Kidney glomerular epithelial cell (primary cell): ENCODE measurements at places on chromosomes 11 and 22.
A peak's percentile ranks its signal among the peaks of the same experiment; 100 is the strongest.

- DNase-seq = no peak
Observed at GRCh38 chr11:74024261-74025029, 15.6 kb upstream of the UCP3 start.

GRCh38 chr11:34758262-34758661 lies 137.4 kb downstream of the EHF start:
- no peak for DNase-seq

GRCh38 chr11:130480186-130480585 lies 31.7 kb downstream of the ADAMTS15 start:
- DNase-seq = no peak

- DNase-seq = no peak
Observed at GRCh38 chr11:129352676-129353075, 23.0 kb upstream of the BARX2 start.

GRCh38 chr11:121892863-121893262 lies 223.2 kb downstream of the BLID start:
- DNase-seq = no peak

DNA sequence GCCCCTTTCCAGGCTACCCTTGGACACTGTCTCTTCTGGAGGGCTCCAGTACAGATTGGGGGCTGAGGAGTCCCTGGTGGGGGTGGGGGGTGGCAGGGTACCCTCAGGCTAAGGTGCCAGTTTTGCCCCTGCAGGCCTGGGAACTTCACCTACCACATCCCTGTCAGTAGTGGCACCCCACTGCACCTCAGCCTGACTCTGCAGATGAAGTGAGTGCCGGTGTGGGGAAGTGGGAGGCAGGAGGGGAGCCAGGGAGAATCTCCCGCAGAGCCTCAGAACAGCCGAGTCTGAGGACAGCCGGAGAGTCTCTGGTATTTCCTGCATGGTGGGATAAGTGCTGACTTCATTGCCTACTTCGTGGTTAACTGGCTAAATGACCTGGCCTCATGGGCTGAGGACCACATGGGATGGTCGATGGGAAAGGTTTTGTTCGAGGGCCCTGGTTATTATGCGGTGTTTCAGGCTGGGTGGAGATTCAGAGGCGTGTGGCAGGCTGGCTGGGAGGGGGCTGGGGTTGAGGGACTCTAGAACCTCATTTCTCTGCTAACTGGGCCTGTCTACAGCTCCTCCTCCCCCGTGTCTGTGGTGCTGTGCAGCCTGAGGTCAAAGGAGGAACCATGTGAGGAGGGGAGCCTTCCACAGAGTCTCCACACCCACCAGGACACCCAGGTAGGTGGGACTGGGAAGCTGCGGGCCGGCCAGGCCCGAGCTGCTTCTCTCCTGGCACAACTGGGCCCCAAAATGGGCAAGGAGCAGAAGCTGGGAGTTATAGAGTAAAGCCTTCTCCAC lies 8.5 kb downstream of the TMEM258 start:
- peak; percentile 26 for DNase-seq

- DNase-seq = no peak
Observed at GRCh38 chr11:76653674-76654284, 16.8 kb downstream of the LRRC32 start.

DNA sequence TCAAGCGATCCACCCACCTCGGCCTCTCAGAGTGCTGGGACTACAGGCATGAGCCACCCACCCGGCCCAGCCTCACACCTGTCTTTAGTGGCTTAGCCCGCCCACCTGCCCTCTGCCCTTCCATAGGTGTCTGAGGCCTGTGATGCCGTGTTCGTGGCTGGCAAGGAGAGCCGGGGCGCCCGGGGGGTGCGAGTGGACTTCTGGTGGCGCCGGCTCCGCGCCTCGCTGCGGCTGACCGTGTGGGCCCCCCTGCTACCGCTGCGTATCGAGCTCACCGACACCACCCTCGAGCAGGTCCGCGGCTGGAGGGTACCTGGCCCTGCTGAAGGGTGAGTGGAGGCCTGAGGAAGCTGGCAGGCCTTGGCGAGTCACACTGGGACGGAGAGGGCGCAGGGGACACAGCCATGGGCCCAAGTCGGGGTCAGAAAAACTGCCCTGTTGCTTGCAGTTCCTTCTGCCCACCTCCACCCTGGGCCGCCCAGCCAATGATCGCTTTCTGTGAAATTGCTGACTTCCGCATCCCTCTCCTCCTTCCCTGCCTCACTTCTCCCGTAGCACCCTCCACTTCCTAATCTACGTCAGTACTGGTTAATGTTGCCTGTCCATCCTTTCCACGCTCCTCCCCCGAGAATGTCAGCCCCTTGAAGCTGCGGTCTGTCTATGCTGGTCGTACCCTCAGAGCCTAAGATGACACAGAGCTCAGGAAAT lies 9.3 kb downstream of the TMEM132A start:
- DNase-seq = no peak

DNA sequence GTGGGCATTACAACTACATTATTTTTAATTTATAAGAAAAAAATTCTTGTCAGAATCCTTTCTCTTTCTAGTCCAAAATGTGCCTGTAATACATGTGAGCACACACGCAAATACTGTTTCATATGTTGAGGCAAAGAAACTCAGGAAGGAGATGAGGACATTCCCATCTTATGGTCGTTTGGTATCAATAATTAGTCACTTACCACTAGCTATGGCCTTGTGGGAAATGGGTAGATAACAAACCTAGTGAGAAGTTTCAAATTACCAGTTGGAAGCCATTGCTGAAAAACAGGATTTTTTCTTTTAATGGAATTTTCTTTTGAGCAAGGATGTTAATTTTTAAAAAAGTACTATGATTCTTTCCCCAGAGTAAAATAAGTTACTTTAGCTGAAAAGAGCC lies 25.7 kb downstream of the AMOTL1 start:
- DNase-seq = no peak

- DNase-seq = no peak
Observed at GRCh38 chr11:22666325-22666687, at the start of gene GAS2. TSS of gene GAS2 (plus strand) at chr11:22666611. CDS start at chr11:22674870, 8,259 bp downstream.

DNA sequence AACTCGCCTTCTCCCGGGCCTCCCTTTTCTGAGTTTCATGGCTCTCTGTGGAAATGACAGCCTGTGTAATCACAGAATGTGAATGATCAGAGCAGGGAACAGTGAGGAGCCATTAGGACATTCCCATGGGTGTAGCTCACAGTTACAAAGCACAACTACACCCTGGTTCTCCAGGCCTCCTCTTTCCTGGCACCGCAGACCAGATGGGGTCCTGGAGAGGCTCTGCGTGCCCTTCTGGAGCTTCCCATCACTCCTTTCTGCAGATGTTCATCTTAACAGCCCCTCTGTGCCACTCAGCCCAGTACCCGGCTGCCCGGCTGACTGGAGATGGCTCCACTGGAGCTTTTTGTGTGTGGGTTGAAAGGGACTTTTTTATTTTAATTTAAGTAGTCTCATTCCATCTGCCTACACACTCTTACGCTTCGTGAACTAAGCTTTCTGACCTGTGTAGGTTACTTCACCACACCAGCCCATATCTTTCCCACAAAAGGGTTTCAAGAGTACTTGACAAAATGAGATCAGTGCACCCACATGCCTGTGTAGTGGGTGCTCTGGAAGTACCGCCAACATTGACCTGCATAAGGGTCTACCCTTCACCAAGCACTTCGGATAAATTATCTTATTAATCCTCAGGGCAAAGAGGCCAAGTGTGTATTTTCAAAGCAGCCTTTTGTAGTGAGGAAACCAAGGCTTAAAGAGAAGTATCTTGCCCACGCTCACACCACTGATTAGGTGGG lies 29.8 kb downstream of the SREBF2 start:
- DNase-seq = no peak

DNA sequence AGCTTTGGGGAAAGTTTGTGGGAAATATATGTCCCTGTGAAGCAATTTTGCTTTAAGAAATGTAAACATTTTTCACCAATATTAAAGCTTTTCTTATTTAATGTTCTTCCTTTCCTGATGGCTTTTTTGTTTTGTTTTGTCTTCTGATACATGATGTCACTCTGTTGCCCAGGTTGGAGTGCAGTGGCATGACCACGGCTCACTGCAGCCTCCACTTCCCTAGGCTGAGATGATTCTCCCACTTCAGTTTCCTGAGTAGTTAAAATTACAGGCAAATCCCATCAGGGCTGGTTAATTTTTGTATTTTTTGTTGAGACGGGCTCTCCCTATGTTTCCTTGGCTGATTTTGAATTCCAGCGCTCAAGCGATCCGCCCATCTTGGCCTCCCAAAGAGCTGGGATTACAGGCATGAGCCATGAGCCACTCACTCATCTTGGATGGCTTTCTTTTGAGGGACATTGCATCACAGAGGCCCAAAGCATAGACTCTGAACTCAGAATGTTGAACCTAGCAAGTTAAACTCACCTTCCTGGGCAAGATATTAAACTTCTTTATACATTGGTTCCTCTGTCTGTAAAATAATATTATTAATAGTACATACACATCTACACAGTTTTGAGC lies 651 bp upstream of the CARD16 start:
- no peak for DNase-seq

DNA sequence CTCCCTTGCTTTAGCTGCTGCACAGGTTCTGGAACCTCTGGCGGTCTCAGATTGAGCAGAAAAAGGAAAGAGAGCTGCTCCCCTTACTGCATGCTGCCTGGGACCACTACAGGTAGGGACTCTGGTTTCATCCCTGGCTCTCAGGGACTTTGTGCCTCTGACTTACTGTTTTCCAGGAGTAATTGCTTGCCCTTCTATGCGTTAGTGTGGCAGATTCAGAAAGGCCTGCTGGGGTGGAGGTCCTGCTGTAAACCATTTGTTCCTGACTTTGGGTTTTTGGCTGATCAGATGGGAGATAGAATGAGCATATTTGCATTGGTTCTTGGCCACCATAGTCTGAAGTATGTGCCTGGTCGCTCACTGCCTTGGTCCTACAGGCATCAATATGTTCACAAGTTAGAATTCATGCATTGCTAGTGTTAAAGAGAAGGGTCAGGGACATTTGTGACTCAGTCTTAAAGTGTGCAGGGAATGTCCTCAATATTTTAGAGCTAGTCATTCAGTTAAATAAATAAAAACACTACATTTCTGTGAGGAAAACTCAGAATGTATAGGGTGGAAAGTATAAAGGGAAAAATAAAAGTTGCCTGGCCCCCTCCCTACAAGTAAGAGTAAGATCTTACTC lies 78.0 kb downstream of the PISD start:
- peak; percentile 15 for DNase-seq

DNA sequence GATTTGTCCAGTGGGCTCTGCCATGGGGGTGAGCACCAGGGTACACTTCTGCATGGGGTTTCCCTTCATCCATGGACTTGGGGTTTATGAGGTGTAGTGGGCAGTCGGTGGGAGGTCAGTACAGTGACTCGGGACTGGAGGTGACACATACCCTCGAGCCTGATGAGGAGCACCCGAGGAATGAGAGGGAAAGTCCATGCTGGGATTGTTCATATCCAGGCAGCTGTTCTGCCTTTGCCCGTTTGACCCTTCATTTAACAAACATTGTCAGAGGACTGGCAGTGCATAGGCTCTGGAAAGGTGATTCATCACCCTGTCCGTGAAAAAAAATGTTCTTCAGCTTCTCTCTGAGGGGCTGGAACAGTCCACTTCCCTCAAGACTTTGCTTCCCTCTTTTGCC lies 2.7 kb downstream of the NAV2 start:
- DNase-seq = peak; percentile 93

DNA sequence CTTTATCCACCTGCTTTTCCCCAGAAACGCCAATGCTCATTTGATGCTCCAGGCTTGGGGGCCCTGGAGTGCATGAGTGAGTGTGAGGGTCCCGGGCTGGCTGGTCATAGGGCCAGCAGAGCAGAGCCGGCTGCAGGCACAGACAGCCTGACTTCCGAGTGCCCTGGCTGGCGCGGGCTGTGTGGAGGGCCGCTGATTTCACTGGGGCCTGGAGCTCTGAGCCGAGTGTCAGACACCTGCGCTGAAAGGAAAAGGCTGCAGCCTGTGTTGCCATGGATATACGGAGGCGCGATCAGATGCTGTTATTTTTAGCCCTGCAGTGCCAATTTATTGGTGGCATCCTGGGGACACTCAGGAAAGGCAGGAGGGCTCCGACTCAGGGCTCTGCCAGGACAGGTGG lies 87.6 kb downstream of the ST3GAL4 start:
- no peak for DNase-seq

- DNase-seq = no peak
Observed at GRCh38 chr22:35804421-35804820, 86.7 kb downstream of the APOL5 start.

DNA sequence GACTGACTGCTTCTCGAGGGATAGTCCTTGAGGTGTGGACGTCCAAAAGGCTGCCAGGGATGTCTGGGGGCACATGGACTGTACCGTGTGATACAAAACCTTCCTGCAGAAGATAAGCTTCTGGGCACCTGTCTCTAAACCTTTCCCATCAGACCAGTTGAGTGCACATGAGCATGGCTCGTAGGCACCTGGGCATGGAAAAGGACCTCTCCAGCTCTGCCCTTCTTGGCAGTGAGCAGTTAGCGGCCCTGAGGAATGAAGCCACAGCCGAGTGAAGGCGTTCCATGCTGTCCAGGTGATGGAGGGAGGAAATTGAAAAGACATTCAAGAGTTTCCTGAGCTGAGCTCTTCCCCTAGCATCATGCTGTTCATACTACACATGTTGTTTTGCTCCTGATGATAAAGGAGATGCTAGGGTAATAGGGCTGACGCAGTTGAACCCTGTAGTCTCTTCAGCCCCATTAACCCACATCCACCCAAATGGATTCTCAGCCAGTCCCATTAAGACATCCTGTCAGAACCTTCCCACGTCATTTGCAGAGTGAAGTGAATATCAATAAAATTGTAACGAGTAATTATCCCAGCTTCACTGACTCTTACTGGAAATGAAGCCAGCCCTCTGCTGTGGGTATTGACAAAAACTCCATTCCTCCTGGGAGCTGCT lies 138.6 kb downstream of the KIRREL3 start:
- no peak for DNase-seq

DNA sequence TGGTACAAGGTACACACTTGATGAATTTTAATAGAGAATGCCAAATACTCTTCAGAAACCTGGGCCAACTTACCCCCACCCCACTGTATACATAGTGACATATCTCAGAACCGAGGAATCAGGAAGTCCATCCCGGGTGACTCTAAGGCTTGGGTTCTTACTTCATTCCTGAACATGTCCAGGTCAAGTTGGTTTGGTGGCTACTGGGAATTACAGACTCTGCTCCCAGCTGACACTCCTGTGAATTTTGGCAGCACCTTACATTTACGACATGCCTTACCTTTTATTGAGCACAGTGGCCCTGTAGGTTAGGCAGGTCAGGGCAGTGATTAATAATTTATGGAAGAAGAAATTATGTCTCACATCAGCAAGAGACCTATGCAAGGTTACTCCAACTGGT lies 70.1 kb upstream of the LDLRAD3 start:
- no peak for DNase-seq

DNA sequence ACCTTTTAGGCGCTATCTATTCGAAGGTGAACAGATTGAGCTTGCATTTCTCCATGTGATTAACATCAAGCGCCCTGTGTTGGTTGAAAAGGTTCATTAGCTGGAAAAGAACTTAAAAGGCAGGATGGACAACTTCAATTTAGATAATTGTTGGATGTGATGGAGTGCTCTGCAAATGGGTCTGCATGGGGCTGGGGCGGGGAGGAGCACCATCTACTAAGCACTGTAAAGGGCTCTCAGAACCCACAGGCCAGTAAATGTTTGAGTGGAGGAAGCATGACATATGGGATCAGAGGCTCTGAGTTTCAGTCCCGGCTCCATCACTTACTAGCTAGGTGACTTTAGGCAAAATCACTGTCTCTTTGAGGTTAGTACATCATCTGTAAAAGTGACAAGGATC lies 28.2 kb downstream of the ARL14EP start:
- DNase-seq = no peak
